ENCODE measurements at places on chromosomes 11 and 22. TPM values are rescaled to one million over a fixed set of nuclear protein-coding genes. Genes with fewer than 3 reads are reported as not detected.

Gene CHRDL2
- 0.17 TPM for total RNA-seq

Gene SELENOM
- 62.4 TPM for total RNA-seq

Gene OSM
- total RNA-seq = not detected

Gene SLC5A12
- total RNA-seq = not detected

Gene GDPD4
- not detected for total RNA-seq

Gene HBE1
- not detected for total RNA-seq

Gene MYO7A
- 0.09 TPM for total RNA-seq

Data from bronchial smooth muscle cell (primary cell).